Central memory CD8-positive, alpha-beta T cell (primary cell): ENCODE measurements at places on chromosomes 2 and 18.

DNA sequence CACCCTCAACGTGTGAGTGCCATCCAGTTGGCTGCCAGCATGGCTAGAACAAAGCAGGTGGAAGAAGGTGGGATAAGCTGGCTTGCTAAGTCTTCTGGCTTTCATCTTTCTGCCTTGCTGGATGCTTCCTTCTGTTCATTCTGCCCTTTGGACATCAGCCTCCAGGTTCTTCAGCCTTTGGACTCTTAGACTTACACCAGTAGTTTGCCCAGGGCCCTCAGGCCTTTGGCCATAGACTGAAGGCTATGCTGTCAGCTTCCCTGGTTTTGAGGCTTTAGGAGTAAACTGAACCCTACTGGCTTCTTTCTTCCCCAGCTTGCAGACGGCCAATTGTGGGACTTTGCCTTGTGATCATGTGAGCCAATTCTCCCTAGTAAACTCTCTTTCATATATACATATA lies 155.0 kb upstream of the SERTAD2 start:
- DNase-seq = no peak

GRCh38 chr2:218294430-218295022 lies 2.2 kb upstream of the TMBIM1 start:
- no peak for DNase-seq

GRCh38 chr2:165645930-165646831 lies 147.9 kb downstream of the GALNT3 start:
- no peak for DNase-seq

- DNase-seq = no peak
Measured at GRCh38 chr2:168454737-168455644, 1.1 kb upstream of the CERS6 start.

- no peak for DNase-seq
Measured at GRCh38 chr2:228374741-228375140, 193.3 kb upstream of the SPHKAP start.

DNA sequence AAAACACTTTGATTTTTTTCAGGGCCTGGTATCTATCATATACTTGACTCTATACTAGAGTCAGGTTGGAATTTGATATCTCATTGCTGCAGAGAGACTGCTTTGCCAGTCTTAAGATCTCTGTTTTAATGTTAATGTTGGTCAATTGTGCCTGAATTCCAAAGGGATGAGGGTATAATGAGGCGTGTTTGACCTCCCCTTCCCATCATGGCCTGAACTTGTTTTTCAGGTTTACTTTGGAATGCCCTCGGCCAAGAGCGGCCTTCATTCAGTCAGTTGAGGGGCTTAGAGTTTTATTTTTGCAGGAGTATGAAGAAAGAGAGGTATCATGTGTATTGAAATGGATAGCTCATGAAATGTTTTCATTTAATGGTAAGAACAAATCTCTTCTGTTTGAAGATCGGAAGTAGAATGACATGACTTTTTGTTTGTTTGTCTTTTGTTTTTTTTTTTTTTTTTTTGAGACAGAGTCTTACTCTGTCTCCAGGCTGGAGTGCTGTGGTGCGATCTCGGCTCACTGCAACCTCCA lies 119.0 kb downstream of the KIAA1328 start:
- DNase-seq = no peak

GRCh38 chr2:108354136-108354535 lies 23.6 kb upstream of the SULT1C4 start:
- DNase-seq = no peak

- DNase-seq = no peak
Measured at GRCh38 chr18:64191069-64191468, 42.2 kb upstream of the LINC00305 start.

DNA sequence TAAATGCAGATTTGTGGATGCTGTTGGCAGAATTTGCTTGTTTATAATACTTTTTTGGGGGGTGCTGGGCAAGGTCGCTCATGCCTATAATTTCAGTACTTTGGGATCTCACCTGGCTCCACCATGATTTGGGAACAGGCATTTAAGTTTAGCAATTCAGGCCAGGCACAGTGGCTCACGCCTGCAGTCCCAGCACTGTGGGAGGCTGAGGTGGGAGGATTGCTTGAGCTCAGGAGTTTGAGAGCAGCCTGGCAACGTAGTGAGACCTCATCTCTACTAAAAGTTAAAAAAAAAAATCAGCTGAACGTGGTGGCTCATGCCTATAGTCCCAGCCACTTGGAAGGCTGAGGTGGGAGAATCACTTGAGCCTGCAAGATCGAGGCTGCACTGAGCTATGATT lies 20.7 kb downstream of the TANC1 start:
- DNase-seq = no peak

- DNase-seq = no peak
Measured at GRCh38 chr2:205324355-205324754, 357.9 kb upstream of the NRP2 start.

DNA sequence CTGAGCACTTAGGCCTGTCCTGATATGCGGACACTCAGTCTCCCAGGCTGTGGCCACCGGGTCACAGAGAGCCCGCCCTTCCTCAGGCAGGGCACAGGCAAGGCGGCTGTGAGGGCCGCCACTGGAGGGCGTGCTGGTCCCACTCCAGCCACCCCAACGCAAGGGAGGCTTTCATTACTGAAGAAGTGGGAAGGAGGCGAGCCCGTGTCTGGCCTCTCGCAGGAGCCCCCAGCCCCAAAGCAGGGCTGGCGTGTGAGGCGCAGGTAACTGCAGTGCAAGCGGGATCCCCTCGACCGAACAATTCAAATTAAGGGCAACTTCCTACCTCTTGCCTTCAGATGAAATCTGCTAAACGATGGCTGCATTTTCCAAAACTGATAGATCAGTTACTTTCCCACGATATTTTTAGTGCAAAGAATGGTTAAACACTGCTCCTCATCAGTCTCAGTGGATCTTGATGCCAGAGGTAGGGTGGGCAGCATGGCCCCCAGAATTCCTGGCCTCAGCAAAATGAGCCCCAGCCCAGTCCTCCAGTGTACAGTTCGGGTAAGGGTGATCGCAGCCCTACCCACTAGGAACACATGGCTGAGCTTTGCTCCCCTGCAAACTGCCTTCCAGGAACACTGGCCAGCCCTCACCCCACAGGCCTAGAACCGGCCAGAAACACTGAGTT lies 97.2 kb downstream of the SEPTIN10 start:
- no peak for DNase-seq

DNA sequence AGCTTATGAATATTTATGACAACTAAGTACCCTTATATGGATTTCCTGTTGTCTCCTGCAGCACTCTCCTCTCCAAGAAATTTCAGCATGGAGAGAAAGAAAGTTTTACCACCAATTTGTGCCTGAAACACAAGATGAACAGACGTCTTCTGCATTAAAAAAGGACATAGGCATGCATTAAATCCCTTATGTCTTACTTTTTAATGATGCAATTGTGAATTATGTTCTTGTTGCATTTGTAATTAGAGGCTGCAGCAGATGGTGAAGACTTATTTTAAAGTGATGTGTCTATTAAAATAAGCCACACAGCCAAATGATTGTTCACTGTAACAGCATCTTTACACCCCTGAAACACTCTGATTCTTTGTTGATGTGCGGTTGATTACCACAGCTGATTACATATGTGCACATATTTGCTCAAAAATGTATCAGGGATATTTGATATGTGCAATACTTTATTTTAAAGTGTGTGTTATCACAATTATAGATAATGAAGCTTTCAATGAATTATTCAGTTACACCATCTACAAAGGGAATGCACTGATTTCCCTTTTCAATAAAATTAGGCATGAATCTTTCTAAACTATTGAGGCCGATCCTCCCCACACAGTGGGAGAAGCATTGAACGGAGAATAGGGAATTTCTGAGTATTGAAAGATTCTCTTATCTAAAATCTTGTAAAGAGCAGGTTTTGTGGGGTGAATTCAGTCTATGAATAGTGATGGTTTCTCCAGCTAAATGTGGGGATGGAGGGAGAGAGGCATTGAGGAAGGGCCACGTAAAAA lies 585.1 kb downstream of the SLC4A3 start:
- no peak for DNase-seq

DNA sequence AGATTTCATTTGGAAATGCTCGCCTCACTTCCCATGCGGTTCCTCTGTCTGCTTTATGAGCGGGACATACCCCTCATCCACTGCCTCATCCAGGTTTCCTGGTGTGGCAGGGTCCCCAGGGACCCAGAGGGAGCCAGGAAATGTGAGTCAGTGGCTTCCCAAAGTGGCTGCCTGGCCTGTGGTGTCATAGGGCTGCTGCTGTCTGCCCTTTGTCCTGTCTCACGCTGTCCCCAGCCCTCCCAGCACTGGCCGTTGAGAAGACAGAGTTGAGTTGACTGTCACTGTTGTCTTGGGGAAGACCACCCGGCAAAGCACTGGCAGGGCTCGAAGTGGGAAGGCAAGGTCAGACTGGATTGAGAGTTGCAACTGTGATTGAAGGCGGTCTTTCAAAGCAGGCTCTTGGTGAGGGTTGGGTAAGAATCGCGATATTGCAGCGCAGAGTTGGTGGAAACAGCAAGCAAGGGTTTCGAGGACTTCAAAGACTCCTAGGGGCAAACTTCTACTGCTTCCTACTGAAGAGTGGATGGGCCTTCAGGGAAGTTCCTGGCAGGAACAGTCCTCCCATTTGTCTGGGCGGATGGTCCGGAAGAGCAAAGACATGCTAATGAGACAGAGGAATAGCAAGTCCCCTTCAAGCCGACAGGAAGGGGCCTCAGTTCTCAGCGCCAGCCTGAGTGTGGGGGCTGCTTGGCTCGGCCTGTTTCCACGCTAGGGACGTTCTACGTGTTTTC lies 33.9 kb downstream of the RAB31 start:
- DNase-seq = no peak

DNA sequence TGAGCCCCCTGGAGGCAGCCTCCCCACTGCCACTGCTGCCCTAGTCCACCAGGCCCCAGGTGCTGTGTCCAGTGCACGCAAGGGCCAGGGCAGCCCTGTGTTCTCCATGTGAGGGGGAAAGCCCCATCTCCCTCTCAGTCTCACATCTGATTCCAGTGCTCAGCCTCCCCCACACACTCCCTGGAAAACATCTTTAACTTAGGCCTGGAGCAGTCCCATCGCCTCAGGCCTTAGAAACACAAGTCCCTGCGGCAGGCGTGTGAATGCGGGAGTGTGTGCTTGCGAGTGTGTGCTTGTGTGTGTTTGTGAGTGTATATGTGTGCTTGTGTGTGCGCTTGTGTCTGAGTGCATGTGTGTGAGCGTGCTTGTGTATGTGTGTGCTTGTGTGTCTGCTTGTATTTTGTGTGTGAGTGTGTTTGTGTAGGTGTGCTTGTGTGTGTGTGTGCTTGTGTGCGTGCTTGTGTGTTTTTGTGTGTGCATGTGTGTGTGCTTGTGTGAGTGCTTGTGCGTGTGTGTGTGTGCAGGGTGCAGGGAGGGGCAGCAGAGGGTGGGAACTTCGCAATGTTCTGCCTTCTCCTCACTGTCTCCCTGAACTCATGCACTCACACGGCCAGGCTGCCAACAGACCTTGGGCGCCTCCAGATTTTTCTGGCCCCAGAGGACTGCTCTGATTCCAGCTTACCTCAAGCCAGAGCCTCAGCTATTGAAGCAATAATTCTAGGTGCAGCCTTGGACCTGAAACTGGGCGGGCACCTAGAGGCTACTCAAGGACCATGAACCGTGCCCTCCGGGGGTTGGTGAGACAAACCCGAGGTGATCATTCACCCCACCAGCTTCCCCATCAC lies 139.6 kb downstream of the CABLES1 start:
- DNase-seq = no peak

DNA sequence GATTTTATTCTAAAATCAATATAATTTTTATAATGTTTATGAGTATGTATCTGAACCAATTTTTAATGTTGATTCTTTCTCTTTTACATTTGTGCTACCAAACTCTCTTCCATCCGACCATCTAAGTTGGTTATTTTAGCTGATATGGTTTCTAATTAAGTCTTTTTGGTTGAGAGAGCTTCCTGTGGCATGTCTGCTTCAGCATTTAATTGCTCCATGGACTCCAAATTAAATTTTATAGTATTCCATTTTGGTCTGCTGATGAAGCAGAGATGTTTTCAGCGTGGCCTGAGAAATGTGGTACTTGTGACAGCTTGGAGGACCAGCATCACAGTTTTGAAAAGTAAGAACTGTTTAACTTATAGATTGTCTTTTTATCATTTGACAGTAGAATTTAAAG lies 105.6 kb downstream of the EHBP1 start:
- no peak for DNase-seq

- no peak for DNase-seq
Measured at GRCh38 chr2:172572981-172573380, 17.1 kb downstream of the PDK1 start.

- no peak for DNase-seq
Measured at GRCh38 chr2:189837326-189837725, 53.1 kb downstream of the PMS1 start.

GRCh38 chr18:41268271-41268670 lies 686.8 kb upstream of the PIK3C3 start:
- no peak for DNase-seq

DNA sequence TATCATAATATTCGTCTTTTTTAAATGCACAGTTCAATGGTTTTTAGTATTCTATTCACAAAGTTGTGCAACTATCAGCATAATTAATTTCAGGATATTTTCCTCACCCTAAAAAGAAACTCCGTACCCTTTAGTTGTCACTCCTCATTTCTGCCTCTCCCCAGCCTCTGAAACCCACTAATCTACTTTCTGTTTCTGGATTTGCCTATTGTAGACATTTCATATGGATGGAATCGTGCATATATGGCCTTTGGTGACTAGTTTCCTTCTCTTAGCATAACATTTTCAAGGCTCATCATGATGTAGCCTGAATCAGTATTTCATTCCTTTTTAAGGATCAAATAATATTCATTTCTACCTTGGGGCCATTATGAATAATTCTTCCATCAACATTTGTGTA lies 18.5 kb downstream of the NEURL3 start:
- no peak for DNase-seq

DNA sequence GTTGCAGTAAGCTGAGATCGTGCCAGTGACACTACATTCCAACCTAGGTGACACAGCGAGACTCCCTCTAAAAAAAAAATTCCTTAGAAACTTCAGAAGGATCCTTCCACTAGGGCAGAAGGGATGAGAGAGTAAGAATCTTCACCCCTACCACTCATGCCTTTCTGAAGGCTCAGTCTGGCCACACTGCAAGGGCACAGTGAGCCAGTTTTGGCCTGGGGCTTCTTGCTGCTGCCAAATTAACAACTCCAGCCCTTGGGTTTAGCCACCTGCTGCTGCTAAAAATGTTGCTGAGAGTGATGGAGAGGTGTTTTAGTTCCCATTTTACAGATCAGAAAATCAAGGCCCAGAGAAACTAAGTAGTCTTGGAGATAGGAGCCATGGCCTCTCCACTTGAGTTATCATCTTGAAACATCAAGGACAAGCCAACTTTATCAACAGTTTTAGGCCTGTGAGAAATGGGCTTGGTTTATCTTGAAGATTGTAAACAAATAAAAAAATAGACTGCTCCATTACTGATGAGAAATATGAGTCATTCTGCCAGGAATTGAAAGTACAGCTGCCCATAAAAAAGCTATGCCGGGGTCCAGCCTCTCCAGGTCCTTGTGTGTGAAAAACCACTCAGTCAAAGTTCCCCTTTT lies 31.9 kb upstream of the CASP8 start:
- DNase-seq = no peak

GRCh38 chr2:1990724-1991123 lies 246.4 kb upstream of the PXDN start:
- no peak for DNase-seq
